ENCODE measurements at places on chromosomes 4 and X. TPM values are rescaled to one million over a fixed set of nuclear protein-coding genes. Genes with fewer than 3 reads are reported as not detected.

The MAGEE2 gene
- not detected for total RNA-seq

- DNase-seq, result no peak
Measured at GRCh38 chr4:123435246-123436113, 38.9 kb downstream of the SPRY1 start.

The SMIM31 gene
- not detected for total RNA-seq

DNA sequence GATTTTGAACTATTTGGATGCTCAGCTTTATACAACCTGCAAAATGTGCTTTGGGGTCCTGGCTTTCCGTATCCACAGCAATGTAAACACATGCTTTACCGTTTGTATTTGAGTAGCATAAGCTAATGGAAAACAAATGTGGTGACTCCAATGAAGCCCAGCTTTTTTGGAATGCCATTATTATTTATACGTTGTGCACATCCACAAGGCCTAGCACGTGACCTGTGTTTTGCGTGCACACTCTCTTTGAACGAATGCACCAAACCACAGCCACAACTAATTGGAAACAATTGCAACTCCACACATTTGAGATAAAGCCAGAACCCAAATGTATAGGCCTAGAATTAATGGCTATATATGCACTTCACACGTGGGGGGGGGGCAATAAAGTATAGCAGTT is 189.5 kb upstream of the GPC4 start:
- DNase-seq, result no peak

The SOD3 gene
- total RNA-seq, result not detected

The SPANXA2 gene
- total RNA-seq, result not detected

DNA sequence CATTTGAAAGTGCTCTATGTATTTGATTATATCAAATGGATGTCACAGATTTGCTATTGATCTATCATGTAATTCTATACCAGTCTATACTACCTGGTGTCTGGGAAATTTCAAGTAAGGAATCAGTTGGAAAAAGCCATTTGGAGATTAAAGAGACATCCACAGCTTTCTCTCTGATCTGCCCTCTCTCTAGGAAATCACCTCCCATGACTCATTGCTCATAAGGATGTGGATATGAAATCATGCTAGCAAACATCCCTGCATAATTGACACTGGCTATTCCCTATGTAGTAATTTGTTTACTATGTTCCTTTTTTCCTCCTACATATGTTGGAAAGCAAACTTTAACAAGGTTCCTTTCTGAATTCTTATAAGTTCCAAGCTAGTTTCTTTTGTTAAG is 94.3 kb downstream of the TEX13A start:
- DNase-seq, result no peak

GRCh38 chrX:150887906-150888465 is 10.5 kb downstream of the CD99L2 start:
- no peak for DNase-seq

- DNase-seq, result no peak
Measured at GRCh38 chr4:82501154-82501442, 60.7 kb downstream of the TMEM150C start.

The ZNF630 gene
- 2.3 TPM for total RNA-seq

DNA sequence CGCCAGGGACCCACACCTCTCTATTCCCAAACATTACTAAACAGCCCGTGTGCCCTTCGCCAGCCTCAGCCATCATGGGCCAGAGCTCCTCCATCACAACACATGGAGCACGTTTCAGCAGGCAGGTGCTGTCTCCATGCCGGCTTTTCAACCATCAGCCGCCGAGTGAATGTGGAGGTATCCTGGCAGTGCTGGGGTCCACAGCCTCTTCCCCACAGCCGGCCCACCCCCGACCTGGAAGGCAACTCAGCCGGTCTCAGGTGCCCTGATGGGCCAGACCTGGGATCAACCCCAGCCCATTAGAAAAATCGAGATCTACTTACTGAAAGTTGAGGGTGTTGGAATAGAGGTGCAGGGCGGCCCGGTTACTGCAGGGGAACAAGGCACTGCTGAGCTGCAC is 3.1 kb downstream of the NAA10 start:
- DNase-seq, result no peak

- no peak for DNase-seq
Measured at GRCh38 chrX:816411-816810, 185.8 kb downstream of the SHOX start.

All from pulmonary artery endothelial cell (primary cell).